ENCODE measurements at places on chromosomes 13 and 19.

DNA sequence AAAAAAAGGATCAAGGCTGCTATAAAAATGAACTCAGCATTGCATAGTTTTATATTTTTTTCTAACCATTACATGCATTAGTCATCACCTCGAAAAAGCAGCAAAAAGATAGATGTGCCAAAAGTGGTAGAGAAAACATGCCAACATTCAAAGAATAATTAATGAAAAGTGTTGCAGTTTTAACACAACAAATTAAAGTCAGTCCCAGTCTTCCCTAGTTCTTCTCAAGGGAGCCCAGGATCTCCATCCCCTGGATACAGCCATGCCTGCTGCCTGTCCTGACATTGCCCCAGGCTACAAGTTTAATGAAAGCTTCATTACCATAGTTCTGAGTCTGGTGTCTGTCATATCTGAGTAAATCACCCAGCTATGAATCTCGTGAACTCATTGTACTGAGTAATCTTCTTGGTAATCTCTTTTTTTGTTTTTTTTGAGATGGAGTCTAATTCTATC is 116.6 kb upstream of the KLF12 start:
- DNase-seq: no peak

DNA sequence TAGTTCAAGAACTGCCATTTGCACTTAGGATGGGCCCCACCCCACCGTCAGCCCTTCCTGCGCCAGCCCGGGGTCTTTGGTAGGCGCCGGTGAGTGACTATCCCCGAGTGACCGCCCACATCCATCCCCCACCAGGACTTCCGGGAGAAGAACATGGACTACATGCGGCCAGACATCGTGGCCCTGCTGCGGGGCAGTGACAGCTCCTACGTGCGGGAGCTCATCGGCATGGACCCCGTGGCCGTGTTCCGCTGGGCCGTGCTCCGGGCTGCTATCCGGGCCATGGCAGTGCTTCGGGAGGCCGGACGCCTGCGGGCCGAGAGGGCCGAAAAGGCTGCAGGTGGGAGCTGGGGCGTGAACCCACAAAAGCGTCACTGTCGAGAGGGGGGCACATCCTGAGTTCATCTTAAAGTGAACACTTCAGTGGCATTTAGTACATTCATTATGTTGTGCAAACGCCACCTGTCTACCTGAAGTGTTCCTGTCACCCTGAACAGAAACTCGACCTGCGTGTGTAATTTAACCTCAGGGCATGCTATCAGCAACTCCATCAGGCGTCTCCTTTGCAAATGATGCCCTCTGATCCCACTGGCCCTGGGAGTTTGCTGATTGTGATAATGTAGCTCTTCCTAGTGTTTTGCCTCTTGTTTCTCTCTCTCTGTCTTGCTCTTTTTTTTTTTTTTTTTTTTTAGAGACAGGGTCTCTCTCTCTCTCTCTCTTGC is 42.4 kb upstream of the USE1 start:
- DNase-seq: no peak

GRCh38 chr19:29528946-29529645 is 3.3 kb downstream of the VSTM2B start:
- no peak for DNase-seq

DNA sequence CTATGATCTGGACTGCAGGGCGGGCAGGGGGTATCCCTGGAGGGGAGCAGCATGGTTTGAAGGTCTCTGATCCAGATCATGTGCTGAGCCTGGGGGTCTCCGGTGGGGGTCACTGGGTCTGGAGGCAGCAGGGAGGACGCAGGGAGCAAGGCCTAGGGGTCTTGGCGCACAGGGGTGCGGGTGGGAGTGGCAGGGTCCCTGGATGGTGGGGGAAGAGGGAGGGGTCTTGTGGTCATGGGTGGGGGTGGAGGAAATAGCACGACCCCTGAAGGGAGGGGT is 1.9 kb downstream of the BTBD2 start:
- DNase-seq: no peak

- DNase-seq: no peak
Observed at GRCh38 chr19:10713317-10713716, 4.6 kb upstream of the DNM2 start.

- no peak for DNase-seq
Observed at GRCh38 chr13:42611086-42611779, 37.3 kb downstream of the TNFSF11 start.

GRCh38 chr19:21617740-21618339 is 112.4 kb downstream of the ZNF429 start:
- DNase-seq: no peak

GRCh38 chr13:33697926-33698325 is 120.0 kb upstream of the RFC3 start:
- DNase-seq: no peak

DNA sequence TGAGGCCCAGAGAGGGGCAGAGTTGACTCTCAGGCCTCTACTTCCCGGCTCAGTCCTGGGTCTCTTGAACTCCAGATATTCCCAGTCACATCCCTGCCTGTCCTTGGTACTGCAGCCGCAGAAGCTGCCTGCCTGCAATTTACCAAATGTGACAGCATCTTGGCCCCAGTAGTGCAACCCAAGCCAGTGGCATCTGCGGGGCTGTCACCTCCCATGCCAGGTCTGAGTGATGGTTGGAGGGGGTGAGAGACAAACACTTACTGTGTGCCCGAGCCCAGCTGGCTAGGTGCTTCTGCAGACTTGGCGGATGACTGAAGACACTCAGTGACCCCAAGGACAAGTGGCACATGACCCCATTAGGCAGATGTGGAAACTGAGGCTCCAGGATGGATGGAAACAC is 18.4 kb downstream of the ZNRF4 start:
- no peak for DNase-seq

- DNase-seq: no peak
Observed at GRCh38 chr13:99589575-99589974, 88.3 kb downstream of the TM9SF2 start.

DNA sequence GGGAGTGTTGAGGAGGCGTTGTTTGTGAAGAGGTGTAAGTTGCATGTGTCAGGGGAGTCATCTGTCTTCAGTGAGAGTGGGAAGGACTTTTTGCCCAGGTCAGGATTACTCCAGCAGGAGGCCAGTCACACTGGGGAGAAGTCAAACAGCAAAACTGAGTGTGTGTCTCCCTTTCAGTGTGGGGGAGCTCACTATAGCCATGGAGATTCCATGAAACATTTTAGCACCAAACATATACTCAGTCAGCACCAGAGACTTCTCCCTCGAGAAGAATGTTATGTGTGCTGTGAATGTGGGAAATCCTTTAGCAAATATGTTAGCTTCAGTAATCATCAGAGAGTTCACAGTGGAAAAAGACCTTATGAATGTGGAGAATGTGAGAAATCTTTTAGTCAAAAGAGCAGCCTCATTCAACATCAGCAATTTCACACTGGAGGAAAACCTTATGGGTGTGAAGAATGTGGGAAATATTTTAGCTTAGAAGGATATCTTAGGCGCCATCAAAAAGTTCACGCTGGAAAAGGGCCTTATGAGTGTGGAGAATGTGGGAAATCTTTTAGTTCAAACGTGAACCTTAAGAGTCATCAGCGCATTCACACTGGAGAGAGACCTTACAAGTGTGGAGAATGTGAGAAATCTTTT is 8.4 kb upstream of the ZNF587 start:
- no peak for DNase-seq

GRCh38 chr13:101327871-101328270 is 88.4 kb downstream of the NALCN start:
- DNase-seq: no peak

GRCh38 chr13:79267560-79267959 is 138.5 kb downstream of the RBM26 start:
- no peak for DNase-seq

- DNase-seq: no peak
Observed at GRCh38 chr13:32878163-32878562, 138.1 kb upstream of the KL start.

GRCh38 chr13:111492341-111492950 is 172.0 kb downstream of the TEX29 start:
- no peak for DNase-seq

DNA sequence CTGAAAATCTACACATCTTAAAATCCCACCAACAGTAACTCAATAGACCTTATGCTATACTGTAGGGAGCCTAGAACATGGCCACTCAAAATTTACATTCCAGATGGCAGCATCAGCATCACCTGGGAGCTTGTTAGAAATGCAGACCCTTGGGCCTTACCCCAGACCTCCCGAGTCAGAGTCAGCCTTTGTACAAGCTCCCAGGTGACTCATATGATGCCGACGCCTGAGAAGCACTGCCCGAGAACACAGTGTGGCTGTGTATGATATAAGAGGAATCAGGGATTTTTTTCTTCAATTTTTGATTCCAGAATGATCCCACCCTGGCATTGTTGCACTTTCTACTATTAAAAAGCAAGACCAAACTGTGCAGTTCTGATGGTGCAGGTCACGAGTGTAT is 35.9 kb upstream of the CNMD start:
- DNase-seq: no peak

- DNase-seq: no peak
Observed at GRCh38 chr19:29320086-29320485, 107.1 kb upstream of the UQCRFS1 start.

DNA sequence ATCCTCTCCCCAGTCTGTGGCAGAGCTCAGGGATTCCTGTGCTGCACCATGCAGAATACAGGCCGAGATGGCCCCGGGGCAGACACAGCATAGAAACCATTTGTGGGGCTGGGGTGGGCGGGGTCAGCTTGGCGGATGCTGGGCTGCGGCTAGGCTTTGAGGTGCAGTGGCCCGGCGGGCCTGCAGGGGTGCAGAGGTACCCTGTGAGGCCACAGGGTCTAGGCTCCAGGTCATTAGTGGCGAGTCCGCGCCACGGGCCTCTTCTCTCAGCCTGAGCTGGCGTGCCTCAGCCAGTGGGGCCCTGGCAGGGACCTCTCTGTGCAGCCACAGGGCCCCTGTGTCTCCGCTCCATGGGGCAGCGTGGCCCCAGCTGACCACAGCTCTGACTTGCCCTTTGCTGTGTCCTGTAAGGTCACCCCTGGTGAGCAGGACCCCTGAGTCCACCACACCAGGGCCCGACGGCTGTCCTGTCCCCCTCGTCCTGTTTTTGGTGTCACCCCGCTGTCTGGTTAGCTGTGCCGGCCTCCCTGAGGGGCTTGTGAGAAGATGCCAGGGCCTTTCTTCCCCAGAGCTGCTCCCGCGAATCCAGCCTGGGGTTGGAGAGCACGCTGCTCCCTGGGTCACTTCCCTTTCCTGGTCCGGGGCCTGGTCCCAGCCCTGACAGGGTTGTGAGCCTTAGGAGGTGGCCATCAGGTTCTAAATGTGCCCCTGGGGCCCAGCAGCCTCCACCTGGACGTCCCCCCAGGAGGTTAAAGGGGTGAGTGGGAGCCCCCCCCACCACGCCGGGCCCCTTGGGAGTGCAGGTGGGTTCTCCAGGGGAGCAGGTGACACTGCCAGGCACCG is 12.1 kb downstream of the KDM4B start:
- no peak for DNase-seq

- no peak for DNase-seq
Observed at GRCh38 chr13:52994051-52994450, 34.6 kb upstream of the OLFM4 start.

DNA sequence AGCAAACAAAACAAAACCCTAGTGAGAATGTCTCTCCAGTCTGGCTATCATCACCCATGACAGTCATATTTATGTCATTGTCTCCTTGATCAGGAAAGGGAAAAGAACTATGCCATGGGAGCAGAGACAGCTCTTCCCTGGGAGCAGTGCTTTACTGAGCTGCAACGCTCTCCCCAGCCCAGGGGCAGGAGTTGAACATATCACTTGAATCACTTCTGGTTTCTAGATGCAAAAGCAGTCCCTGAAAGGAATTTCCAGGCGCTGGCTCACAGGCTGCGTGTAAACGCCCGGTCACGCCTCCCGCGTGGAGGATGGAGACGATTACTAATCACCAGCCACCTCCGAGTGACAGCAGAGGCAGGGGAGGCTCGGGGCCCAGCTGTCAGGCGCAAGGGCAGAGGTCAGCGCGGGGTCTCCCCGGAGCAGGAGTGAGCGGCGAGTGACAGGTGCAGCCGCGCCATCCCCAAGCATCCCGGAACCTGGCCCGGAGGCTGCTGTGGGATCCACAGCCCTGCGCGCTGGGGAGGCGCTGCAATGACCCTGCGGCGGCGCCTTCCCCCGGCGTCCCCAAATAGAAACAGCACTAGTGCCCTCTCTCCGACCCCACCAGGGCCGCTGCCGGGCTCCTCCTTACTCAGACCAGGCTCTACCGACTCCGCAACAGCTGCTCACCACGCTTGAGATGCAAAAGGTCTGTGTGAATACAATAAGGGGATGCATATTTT is 23.5 kb upstream of the DCLK1 start:
- no peak for DNase-seq

- DNase-seq: peak; percentile 52
Observed at GRCh38 chr19:861756-862580, 2.5 kb downstream of the CFD start.

- DNase-seq: no peak
Observed at GRCh38 chr19:5093948-5094718, 125.2 kb downstream of the KDM4B start.

DNA sequence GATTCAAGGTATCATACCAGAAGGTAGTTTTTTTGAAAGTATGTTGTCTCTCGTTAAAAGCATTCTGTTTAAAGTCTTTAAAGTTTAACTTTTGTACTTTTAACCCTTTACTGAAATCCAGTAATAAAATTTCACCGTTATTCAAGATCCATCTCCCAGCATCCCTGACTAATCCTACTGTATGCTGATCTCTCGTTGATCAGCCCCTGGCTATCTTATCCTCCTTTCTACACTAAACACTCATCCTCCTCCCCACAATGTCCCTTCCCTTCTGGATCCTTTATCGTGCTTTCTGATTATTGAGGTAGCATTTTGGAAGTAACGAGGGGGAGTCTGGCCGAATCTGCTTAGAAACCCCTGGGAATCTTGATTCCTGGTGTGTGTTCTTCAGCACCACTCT is 1.3 kb downstream of the TPP2 start:
- no peak for DNase-seq

GRCh38 chr13:48507021-48507420 is 25.9 kb downstream of the RCBTB2 start:
- no peak for DNase-seq

DNA sequence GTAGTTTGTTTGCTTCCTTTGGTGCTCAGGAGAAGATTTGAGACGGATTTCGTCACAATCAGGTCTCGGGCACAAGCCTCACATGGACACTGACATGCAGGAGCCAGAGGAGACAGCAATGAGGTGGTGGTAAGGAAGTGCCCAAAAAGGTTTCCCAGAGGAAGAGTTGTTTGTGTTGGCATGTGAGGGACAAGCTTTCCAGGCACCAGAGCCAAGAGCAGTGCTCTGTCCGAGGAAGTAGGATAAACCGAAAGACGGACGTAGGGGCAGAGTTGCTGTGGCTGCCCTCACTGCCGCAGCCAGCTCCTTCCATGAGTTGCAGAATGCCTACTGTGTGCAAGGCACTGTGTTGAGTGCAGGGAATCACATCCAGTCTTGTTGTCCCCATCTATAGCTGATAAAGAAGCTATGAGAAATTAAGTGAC is 27.7 kb downstream of the SAE1 start:
- DNase-seq: no peak

- no peak for DNase-seq
Observed at GRCh38 chr13:100484702-100485101, 103.9 kb downstream of the GGACT start.
